ENCODE measurements at places on chromosomes 3 and 15.
A peak's percentile ranks its signal among the peaks of the same experiment; 100 is the strongest.

DNA sequence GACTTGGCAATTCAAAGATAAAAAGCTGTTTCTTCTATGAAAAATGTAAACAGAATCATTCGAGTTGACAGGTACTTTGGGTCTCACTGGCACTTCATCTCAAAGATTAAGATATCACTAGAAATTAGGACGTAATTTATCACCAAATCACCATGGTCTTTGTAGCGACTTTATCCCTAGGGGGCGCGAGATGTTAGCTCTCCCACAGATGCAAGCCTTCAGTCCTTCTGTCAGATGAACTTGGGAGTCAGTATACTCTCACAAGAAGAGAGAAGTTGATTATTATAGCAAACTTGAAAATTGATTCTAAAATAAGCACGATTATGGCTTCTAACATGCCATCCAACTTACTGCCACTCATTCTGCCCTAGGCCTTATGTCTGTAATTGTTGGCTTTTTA, 150.3 kb downstream of the ALCAM start:
- DNase-seq = no peak

GRCh38 chr3:46671541-46672348, 21.7 kb downstream of the ALS2CL start:
- no peak for DNase-seq

- DNase-seq = no peak
Measured at GRCh38 chr15:91282486-91282885, 182.4 kb downstream of the SV2B start.

- no peak for DNase-seq
Measured at GRCh38 chr3:50050361-50050760, 38.4 kb upstream of the RBM5 start.

DNA sequence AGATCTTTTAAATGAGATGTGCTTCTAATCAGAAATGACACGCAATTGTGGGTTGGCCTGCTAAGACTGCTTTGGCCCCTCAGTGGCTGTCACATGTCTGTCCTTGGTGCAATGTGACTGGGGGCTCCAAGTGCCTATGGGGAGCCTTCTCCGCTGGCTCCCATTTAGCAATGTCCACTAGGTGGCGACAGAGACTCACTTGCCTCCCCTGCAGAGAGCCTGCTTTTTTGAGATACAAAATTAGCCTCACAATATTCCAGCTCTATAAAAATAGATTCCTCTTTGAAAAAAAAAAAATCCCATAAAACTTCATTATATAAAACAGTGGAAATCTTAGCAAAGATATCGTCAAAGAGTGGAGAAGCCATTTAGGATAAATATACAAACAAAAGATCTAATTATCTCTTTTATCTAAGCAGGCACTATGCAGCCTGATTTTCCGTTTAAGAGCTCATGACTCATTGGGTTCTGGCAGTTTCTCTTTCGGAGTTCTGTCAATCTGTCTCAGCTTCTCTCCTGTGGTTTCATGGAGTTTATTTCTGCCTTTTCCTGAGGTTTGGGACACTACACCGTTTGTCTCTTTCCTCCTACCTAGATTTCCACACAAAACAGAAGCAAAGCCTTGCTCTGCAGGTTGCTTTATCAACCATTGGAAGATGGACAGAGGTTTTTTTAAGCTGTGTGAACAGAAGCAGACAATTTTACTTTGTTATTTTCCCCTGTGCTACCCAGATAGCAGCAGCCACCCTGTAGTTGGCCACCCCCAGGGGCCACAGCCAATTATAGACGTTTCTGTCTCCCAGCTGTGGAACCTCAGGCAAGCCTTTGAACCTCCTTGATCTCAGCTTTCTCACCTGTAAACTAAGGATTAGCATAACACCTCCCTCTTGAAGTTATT, 68.4 kb upstream of the TNFAIP8L3 start:
- peak; percentile 56 for DNase-seq

DNA sequence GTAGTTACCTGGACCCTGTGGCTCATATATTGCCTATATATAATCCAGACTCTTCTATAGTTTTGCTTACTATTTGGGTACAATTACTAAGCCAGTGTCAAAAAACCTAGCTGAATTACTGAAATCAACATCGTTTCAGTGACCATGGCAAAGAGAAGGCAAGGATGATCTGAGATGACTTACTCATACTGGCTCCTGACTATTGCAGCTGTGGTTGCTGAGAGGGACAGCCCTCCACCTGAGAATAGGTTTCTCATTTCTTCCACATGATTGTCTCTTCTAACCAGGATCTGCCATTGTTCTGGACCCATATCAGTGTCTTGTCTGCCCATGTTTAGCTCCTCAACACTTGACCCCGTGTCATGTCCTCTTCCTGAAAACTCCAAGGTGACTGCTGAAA, 30.2 kb downstream of the CASR start:
- DNase-seq = no peak

DNA sequence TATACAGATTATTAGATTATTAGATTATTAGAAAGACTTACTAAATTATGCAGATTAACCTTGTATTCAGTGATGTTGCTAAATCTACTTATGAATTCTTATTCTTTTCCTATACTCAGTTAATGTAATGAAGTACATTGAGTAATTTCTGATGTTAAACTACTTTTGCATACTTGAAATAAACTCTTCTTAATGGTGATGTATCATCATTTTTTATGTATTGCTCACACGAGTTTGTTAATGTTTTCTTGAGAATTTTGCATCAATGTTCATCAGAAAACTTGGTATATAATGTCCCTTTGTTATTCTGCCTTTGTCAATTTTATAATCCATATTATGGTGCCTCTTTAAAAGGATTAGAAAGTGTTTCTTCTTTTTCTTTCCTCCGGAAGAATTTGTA, 163.2 kb upstream of the COL8A1 start:
- no peak for DNase-seq

- no peak for DNase-seq
Measured at GRCh38 chr15:94579286-94579685, 347.9 kb downstream of the MCTP2 start.

GRCh38 chr15:86193716-86194380, 114.2 kb downstream of the AGBL1 start:
- no peak for DNase-seq

GRCh38 chr3:36800533-36801116, 36.3 kb upstream of the DCLK3 start:
- DNase-seq = no peak

DNA sequence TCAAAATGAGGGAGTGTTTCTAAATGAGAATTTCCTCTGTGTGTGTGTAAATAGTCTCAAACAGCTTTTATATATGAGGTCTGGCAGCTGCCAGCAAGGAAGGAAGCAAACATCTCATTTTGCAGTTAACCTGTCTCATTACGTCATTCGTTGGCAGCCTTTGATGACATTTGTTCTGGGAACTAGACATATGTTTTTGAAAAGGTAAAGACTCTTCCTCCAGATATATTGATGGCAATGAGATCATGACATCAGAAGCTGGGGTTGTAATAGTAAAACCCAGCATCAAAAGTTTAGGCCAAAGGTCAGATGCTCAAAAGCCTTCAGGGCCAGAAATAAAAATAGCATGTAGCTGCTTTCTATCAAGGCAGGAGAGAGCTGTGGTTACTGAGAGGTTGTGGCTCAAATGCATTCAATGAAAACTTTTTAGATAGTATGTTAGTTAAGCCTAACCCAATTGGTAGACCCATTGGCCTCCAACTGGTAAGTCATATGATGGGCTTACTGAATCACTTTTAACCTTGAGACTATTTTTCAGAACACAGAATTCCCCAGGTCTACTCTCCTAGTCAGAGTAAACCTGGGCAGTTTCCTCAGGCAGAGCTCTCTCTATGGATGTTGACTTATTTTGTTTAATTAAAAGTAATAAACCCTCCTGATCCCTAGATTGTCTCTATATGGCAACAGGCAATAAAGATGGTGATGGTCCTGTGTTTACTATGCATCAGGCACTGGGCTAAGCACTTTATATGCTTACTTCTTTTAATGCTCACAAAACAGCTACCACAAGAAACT, 386.5 kb upstream of the CFAP20DC start:
- peak; percentile 20 for DNase-seq

- no peak for DNase-seq
Measured at GRCh38 chr15:49877117-49877872, 241.7 kb downstream of the ATP8B4 start.

DNA sequence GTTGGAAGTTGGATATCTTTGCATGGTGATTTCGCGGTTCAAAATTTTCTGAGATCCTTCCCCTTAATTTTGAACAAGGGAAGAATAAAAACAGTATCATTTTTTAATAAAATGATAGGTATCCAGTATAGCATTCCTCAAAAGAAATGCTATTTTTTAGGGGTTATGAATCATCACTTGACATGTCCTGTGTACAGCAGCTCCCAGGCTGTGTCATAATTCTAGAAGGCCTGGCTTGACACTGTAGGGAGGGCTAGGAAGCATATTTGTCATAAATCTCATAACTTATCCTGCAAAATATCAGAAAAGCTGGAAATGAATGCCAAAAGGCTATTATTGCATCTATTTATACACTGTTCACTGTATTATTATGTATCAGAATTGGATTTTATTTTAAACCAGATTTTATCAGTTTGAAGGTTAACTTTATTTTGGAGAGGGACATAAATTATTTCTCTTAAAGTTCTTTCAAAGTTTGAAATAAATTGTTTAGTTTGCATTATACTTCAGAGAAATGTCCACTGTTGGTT, 539.1 kb upstream of the ROBO2 start:
- no peak for DNase-seq

GRCh38 chr3:43523454-43524053, 98.3 kb downstream of the ANO10 start:
- no peak for DNase-seq

- no peak for DNase-seq
Measured at GRCh38 chr15:40249477-40250303, 10.8 kb downstream of the PAK6 start.

DNA sequence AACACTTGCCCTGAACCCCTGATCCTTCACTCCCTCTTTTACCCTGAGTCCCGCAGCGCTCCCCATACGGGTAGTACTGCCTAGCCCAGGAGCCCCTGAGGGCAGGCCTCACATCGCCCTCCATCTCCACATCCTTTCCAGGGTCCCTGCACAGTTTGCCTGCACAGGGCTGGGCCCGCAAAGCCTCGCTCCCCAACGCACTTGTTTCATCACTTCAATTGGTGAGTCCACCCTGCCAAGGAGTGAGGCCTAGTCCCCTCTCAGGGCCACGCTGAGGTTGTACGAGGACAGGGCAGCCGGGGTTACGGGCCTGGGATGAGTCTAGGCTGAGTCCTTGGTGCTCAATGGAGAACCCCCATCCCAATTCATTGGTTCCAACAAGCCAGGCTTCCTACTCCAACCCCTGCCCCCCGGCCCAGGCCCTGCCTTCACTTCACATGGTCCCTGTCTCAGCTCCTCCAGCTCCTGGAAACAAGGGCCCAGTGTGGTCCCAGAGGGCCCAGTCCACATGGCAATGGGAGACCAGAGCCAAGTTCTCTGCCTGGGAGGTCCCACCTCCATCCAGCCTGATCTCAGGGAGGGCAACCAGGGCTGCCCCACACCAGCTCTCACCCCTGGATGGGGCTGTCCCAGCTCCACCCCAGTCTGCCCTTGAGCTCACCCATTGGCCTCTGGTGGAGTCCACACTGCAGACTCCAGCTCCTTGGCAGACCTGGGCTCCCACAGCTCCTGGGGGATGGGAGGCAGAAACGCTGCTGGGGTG, 12.4 kb upstream of the CLK3 start:
- no peak for DNase-seq

- no peak for DNase-seq
Measured at GRCh38 chr3:128269006-128269775, 115.9 kb downstream of the EEFSEC start.

DNA sequence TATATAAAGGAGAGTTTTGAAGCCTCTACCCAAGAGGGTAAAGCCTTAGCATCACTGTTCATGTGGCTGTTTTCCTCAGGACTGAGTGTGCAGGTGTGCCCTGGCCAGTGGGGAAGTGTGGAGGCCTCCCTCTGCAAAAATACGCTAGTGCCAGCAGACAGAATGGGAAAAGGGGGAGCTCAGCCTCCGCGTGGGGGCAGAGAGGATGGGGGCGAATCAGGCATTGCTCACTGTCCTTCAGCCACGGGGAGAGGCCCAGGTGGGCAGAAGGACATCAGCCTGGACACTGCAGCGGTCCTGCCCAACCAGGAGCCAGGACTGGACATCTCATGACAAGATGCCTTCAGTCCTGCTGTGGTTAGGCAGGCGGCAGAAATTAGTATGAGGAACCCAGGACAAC, 10.1 kb downstream of the LTF start:
- DNase-seq = no peak

- no peak for DNase-seq
Measured at GRCh38 chr3:189714991-189715961, 84.1 kb downstream of the TP63 start.

DNA sequence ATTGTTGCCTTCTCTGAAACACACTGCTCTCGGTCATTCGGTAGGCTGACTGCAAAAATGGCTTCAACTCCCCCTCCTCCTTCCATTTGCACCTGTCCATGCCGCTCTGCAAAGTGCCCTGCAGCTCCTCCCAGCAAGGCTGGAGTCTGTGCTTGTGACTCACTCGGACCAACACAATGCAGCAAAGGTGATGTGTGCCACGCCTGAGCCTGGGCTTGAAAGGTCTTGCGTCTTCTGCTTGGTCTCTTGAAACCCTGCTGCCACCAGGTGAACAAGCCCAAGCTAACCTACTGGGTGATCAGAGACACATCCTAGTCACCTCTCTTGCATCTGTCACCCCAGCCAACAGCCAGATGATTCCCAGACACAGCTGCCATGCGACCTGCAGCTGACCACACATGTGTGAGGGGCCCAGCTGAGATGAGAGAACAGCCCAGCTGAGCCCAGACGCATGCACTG, 71.1 kb downstream of the MGLL start:
- DNase-seq = no peak

DNA sequence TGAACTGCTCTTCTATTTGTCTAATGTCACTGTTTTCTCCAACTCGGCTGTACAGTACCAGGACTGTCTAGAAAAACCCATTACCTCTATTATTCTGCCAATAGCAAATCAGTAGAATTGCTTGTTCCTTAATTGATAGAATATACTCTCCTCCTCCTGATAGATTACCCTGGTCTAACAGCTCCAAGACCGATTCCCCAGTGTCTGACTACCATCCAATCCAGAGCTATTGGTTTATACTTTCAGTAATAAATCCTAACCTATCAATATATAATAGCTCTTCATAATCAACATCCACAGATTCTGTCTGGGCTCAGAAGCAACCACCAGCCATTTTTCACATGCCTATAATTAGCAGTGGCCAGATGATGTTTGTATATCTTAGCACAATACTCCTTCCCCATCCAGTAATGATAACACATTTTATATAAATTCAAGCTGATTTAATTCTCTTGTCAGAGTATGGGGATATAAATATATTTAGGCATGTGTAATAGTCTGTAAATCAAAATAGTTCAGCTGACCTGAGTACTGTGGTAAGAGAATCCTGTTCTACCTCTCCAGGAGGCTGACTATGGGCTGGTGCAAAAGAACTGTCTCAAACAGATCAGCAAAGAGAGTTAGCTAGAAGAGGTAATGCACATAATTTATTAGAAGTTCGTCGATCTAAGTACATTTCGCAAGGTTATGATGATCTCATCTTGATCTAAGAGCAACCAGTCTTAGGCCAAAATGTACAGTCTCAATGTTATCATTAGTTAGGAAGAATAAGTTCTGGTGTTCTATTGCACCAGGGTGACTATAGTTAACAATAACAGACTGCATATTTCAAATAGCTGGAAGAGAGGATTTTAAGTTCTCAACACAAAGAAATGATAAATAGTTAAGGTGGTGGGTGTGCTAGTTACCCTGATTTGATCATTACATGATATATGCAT, 193.4 kb downstream of the SHOX2 start:
- DNase-seq = no peak

- DNase-seq = no peak
Measured at GRCh38 chr15:66625974-66626373, 60.2 kb upstream of the LCTL start.
